ENCODE measurements at places on chromosomes 5 and 9. TPM values are rescaled to one million over a fixed set of nuclear protein-coding genes. Genes with fewer than 3 reads are reported as not detected.

Gene BTNL9
- total RNA-seq = 1.1 TPM

Gene ARL10
- 31.1 TPM for total RNA-seq

Gene GPRIN1
- total RNA-seq = 1.1 TPM

Gene CXCL14
- total RNA-seq = 0.87 TPM

Gene CDX1
- total RNA-seq = 0.14 TPM

Gene LMX1B
- 0.24 TPM for total RNA-seq

Gene IFNW1
- total RNA-seq = not detected

Gene LCN1
- not detected for total RNA-seq

Gene EMB
- total RNA-seq = 19.4 TPM

Gene MVB12B
- 8.0 TPM for total RNA-seq

Gene SPDL1
- 42.6 TPM for total RNA-seq

Gene NUDT12
- total RNA-seq = 18.8 TPM

Gene ITK
- total RNA-seq = 1.9 TPM

Gene PALM2AKAP2
- 13.8 TPM for total RNA-seq

Gene SPATA31E1
- total RNA-seq = 0.22 TPM
